ENCODE measurements at places on chromosomes 13 and 19. TPM values are rescaled to one million over a fixed set of nuclear protein-coding genes. Genes with fewer than 3 reads are reported as not detected.

The HCN2 gene
- not detected for polyA plus RNA-seq

The PRKCG gene
- not detected for polyA plus RNA-seq

The INSL3 gene
- polyA plus RNA-seq, result 103 TPM

The TUBB4A gene
- polyA plus RNA-seq, result 0.92 TPM
